NCI-H187 treated with DMSO at 0.1 percent for 48 hours (cell line): ENCODE measurements at places on chromosomes 1 and 21.

DNA sequence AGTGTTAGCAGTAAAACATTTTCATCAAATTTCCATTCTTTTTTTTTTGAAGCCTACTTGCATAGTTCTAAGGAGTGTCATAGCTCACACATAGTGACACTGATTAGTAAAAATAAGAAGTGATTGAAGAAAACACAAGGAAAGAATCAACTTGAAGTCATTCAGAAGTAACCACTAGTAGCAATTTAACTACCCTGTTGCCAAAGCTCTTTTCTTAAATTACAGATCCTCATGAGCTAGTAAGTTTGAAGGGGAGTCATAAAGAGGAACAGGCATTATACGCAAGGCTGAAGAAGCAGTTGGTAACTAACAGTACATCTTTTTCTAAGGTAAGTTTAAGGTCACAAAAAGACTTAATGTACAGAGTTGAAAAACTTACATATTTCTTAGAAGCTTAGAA lies 332.2 kb downstream of the CHRM3 start:
- no peak for DNase-seq

DNA sequence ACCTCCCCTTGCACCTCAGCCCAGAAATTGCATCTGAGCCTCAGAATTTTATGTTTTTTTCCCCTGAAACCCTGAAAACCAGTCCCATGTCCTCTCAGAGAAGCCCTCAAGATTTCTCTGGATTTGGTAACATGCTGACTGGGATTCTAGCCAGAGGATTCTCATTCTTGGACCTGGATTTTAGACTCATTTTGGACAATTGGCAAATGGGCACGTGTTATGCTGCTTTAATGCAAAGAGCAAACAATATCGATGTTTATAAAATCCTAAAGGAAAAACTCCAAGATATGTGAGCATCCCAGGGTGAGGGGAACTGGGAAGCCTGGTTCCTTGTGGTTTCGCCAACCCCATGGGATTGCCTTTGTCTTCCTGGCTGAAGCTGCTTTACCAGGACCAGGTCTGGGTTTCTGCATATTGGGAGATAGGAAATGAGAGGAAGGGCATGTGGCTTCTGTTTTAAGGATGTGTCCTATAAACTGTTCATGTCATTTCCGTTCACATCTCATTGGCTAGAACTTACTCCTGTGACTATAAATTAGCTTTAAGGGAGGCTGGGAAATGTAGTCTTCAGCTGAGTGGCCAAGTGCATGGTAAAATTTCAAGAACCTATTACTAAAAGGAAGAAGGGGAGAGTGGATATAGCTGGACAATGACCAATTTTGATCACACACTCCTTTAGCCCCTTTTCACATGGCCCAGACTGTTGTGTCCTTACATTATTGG lies 27.2 kb upstream of the BCL10 start:
- no peak for DNase-seq

- no peak for DNase-seq
Measured at GRCh38 chr1:245654460-245655050, 499.8 kb downstream of the KIF26B start.

GRCh38 chr1:232558954-232559353 lies 71.0 kb downstream of the SIPA1L2 start:
- no peak for DNase-seq

GRCh38 chr1:19793360-19794046 lies 6.2 kb downstream of the TMCO4 start:
- DNase-seq, result no peak
